ENCODE measurements at places on chromosomes 4 and X. TPM values are rescaled to one million over a fixed set of nuclear protein-coding genes. Genes with fewer than 3 reads are reported as not detected.

DNA sequence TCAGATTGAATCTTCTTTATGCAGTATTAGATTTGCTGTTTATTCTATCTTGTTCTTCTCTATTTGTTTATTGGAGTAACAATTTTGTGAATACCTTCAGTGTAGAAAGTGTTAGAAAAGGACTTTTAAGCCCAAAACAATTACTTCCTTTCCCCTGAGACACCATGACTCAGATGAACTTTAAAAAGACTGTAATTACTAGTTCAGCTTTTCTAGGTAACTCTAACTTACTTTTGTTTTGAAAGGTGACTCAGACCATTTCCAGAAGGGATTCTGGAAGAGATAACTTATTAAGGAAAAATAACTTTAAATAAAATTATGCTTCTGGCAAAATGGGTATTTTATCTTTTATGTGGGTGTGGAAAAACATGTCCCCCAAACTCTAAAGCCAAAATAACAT, 561.5 kb upstream of the PCDH10 start:
- no peak for DNase-seq

- DNase-seq = no peak
These were observed 196.7 kb downstream of the MID1 start for GRCh38 chrX:10423716-10424115.

DNA sequence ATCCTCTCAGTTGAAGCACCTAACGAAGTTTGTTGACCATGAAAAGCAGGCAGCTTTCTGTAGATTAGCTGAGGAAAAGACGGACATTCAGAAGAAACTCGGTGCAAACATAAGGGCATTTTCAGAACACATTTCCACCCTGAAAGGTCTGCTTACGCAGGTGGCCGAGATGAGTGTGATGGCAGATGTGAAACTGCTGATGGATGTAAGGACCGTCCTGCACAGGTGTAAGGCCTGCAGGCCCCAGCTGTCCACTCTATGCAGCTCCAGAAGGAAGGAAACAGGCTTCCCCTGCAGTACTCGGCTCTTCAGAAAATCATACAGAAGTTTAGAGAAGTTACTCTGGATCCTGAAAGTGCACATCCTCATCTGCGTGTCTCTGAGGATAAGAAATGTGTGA, 20.8 kb upstream of the TRIM60 start:
- no peak for DNase-seq

Gene SSX3
- not detected for total RNA-seq

Gene KLKB1
- 2.4 TPM for total RNA-seq

Gene TRO
- total RNA-seq = 7.2 TPM

Gene SLC2A9
- 8.1 TPM for total RNA-seq

DNA sequence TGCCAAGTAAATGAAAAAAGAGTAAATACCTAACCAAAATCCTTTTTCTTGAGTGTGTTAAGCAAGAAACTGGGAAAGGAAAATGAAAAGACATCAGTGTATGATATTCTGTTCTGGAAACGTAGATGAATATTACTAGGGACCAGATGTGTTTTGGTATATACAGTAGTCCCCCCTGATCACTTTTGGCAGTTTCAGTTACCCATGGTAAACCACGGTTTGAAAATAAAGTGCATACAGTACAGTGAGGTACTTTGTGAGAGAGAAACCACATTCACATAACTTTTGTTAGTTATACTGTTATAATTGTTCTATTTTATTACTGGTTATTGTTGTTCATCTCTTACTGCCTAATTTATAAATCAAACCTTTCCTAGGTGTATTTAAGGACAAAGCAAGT, 250.9 kb downstream of the TENM3 start:
- DNase-seq = no peak

GRCh38 chr4:110458494-110459266, 17.3 kb upstream of the ENPEP start:
- DNase-seq = peak; percentile 40

DNA sequence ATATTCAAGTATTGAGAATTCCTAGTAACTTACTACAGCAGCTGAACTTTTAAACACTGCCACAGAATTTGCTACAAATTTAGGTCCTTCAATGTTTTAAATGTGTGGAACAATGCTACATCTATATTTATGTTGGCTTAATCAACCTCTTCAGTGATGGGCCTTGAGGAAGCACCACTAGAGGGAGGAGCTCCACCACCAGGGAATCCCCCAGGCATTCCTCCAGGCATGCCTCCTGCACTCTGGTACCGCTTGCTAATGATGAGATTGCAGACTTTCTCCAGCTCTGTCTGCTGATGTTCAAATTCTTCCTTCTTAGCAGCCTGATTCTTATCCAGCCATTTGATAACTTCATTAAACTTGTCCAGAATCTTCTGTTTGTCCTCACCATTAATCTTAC, 190.8 kb downstream of the HTR2C start:
- no peak for DNase-seq

GRCh38 chr4:42627885-42628646, 28.8 kb downstream of the ATP8A1 start:
- peak; percentile 48 for DNase-seq

Gene BMX
- total RNA-seq = 3.8 TPM

- peak; percentile 76 for DNase-seq
These were observed 33.6 kb downstream of the TBC1D14 start for GRCh38 chr4:6943012-6943884.

- no peak for DNase-seq
These were observed 119.2 kb downstream of the EFNB1 start for GRCh38 chrX:68947882-68948605.

Gene CDKL5
- total RNA-seq = 4.4 TPM
